T-helper 2 cell treated with Interferon-gamma antibody and Interleukin-4, amounts not matched to agents 5 μg/mL and 100 μg/mL, for 36 hours (primary cell): ENCODE measurements at places on chromosomes 16 and 17.

- H3K4me1 ChIP-seq: peaks cover 26% of the 10 kb centered on the region
- peak overlapping the region; percentile 72 for H3K27ac ChIP-seq
- peak overlapping the region; percentile 43 for H3K4me3 ChIP-seq
- no peak for DNase-seq
Measured at GRCh38 chr17:79803421-79803996, 6.6 kb upstream of the CBX8 start.

DNA sequence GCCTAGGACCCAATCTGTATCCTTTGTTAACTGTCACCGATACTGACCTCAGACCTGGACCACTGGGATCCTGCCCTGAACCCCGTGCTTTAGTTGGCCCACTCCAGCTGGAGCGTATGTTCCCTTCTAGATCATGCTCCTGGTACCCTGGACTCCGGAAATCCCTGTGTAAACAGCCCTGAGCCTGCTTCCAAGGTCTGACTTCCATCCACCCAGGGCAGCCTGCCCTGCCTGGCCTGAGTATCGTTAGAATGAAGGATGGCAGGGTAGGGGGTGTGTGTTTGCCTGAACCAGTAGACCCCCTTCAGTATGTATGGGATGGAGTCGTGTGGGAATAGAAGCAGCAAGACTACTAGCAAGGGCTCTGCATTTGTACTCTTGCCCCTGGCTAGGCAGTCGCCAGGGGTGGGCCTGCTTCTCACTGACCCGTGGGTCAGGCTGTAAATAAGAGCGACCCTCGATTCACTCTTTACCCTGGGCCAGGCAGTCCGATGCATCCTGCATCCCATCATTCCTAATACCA is 691 bp upstream of the TMEM98 start:
- H3K4me3 ChIP-seq: peak overlapping the region; percentile 73
- peaks cover 27% of the 10 kb centered on the region for H3K27me3 ChIP-seq
- DNase-seq: no peak
- H3K27ac ChIP-seq: no peak overlapping the region

DNA sequence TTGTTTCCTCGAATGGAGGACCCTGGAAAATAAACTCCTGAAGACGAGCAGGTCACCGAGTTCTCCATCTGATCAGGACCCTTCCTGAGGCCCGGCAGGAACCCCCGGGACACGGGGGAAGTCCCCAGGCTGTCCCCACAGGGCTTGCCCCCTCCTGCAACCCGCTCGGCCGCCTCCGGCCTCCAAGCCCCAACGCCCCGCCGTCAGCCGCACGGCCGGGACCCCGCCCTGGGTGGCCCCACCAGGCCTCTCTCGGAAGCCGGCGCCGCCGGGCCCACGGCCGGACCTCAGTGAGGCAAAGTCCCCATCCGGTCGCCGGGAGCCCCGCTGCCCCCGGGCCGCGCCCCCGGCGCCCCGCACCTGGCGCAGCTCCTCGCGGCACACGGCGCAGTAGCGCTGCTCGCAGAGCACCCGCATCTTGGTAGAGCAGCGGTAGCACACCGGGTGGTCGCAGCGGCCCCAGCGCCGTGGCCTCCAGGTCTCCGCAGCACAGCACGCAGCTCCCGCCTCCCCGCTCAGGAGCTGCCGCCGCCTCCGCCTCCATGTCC is 383 bp downstream of the ZNF598 start:
- peaks cover 27% of the 10 kb centered on the region for H3K4me1 ChIP-seq
- H3K27me3 ChIP-seq: no peaks in the 10 kb centered on the region
- peaks cover 9% of the 10 kb centered on the region for H3K36me3 ChIP-seq

DNA sequence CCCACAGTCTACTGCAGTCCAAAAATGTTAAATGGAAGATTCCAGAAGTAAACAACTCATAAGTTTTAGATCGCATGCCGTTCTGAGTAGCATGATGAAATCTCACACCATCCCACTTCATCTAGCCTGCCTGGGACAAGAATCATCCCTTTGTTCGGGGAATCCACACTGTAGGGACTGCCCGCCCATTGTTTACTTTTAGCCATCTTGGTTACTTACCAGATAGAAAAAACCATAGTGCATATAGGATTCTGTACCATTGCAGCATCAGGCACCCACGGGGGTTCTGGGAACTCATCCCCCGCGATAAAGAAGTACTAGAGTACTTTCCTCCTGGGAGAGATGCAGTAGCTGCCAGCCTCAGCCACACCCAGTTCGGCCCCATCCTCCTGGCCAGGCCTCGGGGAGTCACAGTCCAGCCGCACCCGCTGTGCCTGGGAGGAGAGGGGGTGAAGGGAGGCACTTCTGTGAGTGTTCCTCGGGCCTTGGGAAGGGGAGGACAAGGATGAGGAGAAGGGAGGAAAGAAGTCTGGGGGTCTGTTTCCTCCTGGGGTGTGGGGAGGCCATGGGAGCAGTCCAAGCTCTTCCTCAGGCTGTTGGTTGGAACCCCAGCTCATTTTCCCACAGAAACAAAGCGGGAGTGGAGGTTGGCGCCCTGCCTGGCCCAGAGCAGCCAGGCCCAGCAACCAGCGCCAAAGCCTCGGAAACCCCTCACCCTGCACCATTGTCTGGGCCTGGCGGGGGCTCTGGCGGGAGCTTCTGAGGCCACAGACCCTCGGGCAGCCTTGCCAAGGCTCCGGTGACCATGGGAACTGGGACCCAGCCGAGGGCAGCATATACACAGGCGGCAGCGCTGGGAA is 8.9 kb downstream of the TRIM47 start:
- no peaks in the 10 kb centered on the region for H3K36me3 ChIP-seq
- H3K4me3 ChIP-seq: no peak overlapping the region
- peaks cover 24% of the 10 kb centered on the region for H3K4me1 ChIP-seq
- no peaks in the 10 kb centered on the region for H3K27me3 ChIP-seq

- no peaks in the 10 kb centered on the region for H3K36me3 ChIP-seq
- no peaks in the 10 kb centered on the region for H3K27me3 ChIP-seq
- H3K4me3 ChIP-seq: no peak overlapping the region
- DNase-seq: peak; percentile 67
- H3K4me1 ChIP-seq: peaks cover 12% of the 10 kb centered on the region
Measured at GRCh38 chr17:57892146-57892819, 42.4 kb upstream of the MRPS23 start.

DNA sequence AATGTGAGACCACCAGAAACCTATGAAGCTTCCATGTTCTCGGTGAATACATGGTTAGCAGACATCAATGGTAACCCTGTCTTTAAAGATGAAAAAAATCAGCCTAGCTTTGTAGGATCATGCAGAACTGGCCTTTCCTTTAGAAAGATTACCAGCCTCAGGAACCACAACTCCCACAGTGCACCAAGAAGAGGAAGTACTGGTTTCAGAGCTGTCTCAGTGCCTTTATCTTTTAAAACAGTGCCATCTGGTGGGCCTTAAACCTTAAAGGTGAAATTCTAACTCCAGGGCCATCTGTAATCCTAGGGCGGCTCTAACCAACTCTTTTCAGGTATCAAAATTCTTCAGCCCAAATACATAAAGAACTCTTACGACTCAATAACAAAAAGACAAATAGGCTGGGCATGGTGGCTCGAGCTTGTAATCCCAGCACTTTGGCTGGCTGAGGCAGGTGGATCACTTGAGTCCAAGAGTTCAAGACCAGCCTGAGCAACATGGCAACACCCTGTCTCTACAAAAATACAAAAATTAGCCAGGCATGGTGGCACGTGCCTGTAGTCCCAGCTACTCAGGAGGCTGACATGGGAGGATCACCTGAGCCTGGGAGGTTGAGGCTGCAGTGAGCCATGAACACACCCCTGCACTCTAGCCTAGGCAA is 5.4 kb downstream of the ATPAF2 start:
- H3K27ac ChIP-seq: peak overlapping the region; percentile 13
- peak; percentile 52 for DNase-seq
- H3K36me3 ChIP-seq: peaks cover 1% of the 10 kb centered on the region
- H3K4me1 ChIP-seq: peaks cover 29% of the 10 kb centered on the region

- no peak for DNase-seq
- no peaks in the 10 kb centered on the region for H3K4me1 ChIP-seq
- no peak overlapping the region for H3K4me3 ChIP-seq
- no peaks in the 10 kb centered on the region for H3K36me3 ChIP-seq
- no peak overlapping the region for H3K27ac ChIP-seq
Measured at GRCh38 chr17:73910206-73910605, 266.0 kb upstream of the SDK2 start.

- no peaks in the 10 kb centered on the region for H3K27me3 ChIP-seq
- H3K4me3 ChIP-seq: no peak overlapping the region
- no peaks in the 10 kb centered on the region for H3K36me3 ChIP-seq
- H3K27ac ChIP-seq: no peak overlapping the region
Measured at GRCh38 chr16:72517154-72517553, 345.2 kb upstream of the PMFBP1 start.

GRCh38 chr16:4372001-4372577 is 441 bp downstream of the VASN start:
- peak; percentile 16 for DNase-seq
- H3K27ac ChIP-seq: no peak overlapping the region
- no peaks in the 10 kb centered on the region for H3K4me1 ChIP-seq
- H3K36me3 ChIP-seq: peaks cover 11% of the 10 kb centered on the region
- H3K4me3 ChIP-seq: peak overlapping the region; percentile 59

- no peaks in the 10 kb centered on the region for H3K4me1 ChIP-seq
- no peak overlapping the region for H3K27ac ChIP-seq
- no peak for DNase-seq
- H3K27me3 ChIP-seq: no peaks in the 10 kb centered on the region
Measured at GRCh38 chr17:82808921-82809905, 30.6 kb downstream of the ZNF750 start.

DNA sequence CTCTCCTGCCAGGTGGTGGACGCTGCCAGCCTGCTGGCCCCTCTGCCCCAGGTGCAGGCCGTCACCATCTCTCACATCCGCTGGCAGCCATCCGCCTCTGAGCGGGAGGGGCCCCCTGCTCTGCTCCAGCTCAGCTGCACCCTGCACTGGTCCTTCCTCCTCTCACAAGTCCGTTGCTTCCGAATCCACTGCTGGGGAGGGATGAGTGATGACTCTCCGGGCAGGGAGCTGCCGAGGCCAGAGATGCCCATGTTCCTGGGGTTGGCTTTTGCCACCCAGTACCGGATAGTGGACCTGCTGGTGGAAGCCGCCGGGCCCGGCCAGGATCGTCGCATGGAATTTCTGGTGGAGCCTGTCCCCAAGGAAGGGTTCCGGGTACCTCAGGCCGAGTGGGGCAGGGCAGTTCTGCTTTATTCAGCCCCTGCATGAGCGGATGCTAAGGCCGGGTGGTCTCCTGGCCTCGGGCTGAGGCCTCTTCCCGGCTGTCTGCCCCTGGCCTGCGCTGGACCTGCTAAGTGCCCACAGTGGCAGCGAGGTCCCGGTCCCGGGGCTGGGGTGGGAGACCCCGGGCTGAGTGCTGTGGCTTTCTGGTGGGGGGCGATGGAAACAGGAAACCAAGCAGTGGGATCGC is 11.4 kb downstream of the ENGASE start:
- H3K36me3 ChIP-seq: no peaks in the 10 kb centered on the region
- no peak for DNase-seq
- H3K27me3 ChIP-seq: no peaks in the 10 kb centered on the region
- H3K27ac ChIP-seq: no peak overlapping the region

DNA sequence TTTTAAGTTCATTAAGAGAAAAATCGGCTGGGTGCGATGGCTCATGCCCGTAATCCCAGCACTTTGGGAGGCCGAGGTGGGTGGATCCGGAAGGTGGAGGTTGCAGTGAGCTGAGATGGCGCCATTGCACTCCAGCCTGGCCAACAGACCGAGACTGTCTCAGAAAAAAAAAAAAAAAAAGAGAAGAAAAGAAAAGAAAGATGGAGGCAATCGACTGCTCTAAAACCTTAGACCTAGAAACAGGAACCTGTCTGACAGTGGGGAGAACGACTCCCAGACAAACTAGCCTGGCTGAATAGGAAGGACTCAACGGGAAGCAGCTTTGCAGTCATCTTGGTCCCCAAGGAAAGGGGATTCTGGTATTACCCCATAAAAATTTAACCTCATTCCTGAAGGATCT is 13.7 kb downstream of the MRC2 start:
- peaks cover 4% of the 10 kb centered on the region for H3K4me1 ChIP-seq
- no peak overlapping the region for H3K27ac ChIP-seq
- no peaks in the 10 kb centered on the region for H3K36me3 ChIP-seq

- peaks cover 57% of the 10 kb centered on the region for H3K36me3 ChIP-seq
- no peak for DNase-seq
- H3K4me3 ChIP-seq: no peak overlapping the region
- H3K27ac ChIP-seq: no peak overlapping the region
- no peaks in the 10 kb centered on the region for H3K27me3 ChIP-seq
- peaks cover 12% of the 10 kb centered on the region for H3K4me1 ChIP-seq
Measured at GRCh38 chr17:48060249-48060648, 12.1 kb downstream of the NFE2L1 start.

- peaks cover under 1% of the 10 kb centered on the region for H3K36me3 ChIP-seq
- peak overlapping the region; percentile 15 for H3K27ac ChIP-seq
Measured at GRCh38 chr16:89504091-89504490, 4.1 kb upstream of the SPG7 start.

DNA sequence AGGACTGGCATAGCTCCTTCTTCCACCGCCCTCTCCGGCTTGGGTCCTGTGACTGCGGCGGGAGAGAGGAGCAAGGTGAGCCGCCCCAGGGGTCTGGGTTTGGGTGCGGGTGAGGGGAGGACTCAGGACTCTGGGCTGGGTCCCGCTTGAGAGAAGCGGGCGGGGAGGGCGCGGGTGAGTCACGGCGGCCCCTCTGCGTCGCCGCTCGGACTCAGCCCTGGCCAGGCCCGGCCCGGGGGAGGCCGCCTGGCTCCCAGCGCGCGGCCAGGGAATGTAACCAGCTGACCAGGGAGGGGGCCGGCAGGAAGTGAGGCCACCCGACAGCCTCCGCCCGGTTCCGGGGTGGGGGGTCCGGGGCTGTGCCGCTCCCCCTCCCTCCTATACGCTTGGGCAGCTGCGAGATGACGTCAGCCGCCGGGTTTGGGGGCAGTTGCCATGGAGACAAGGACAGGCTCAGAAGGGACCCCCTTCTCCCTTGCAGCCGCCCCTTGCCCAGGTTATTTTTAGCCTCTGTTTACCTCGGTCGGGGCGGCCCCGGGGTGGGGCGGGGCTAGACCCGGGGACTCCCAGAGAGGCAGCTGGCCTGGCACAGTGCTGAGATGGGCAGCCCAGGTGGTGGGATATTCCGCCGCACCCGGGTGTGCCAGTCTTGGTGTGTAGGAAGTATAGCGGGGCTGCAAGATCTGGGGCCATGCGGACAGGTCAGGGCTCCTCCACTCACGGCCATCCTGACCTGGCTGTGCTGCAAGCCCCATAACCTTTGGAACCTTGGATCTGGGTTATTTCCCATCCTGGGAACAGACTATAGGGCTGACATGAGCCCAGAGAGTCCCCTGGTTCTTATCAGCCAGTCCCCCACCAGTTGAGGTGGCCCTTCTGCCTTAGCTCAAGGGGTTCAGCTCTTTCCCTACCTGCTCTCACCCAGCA is 1.6 kb downstream of the RIPOR1 start:
- H3K36me3 ChIP-seq: no peaks in the 10 kb centered on the region
- H3K27me3 ChIP-seq: peaks cover 48% of the 10 kb centered on the region
- H3K4me3 ChIP-seq: peak overlapping the region; percentile 81
- no peak for DNase-seq
- no peak overlapping the region for H3K27ac ChIP-seq

GRCh38 chr17:41048441-41048840 is 1.3 kb upstream of the KRTAP2-1 start:
- H3K27me3 ChIP-seq: peaks cover 12% of the 10 kb centered on the region
- no peaks in the 10 kb centered on the region for H3K4me1 ChIP-seq
- H3K4me3 ChIP-seq: no peak overlapping the region
